ENCODE measurements at places on chromosomes 1 and 21. TPM values are rescaled to one million over a fixed set of nuclear protein-coding genes. Genes with fewer than 3 reads are reported as not detected.

Gene IQCC
- 5.5 TPM for total RNA-seq

Gene RNF207
- 11.9 TPM for total RNA-seq

Gene DONSON
- total RNA-seq: 24.2 TPM

Gene LRRC71
- 2.2 TPM for total RNA-seq

Gene C1orf185
- not detected for total RNA-seq

Gene OR2AK2
- not detected for total RNA-seq

Gene TRPM2
- 10.3 TPM for total RNA-seq

Gene FAM72C
- not detected for total RNA-seq

Gene TOE1
- total RNA-seq: 31.5 TPM

Gene KPRP
- not detected for total RNA-seq

Gene ACTL8
- not detected for total RNA-seq

Gene RGS13
- total RNA-seq: not detected

Gene CYP4Z1
- total RNA-seq: not detected

Gene FCRL6
- total RNA-seq: not detected

Gene OR6K3
- not detected for total RNA-seq

Gene CYP4A22
- not detected for total RNA-seq

Gene DDX20
- total RNA-seq: 14.3 TPM

Gene SFT2D2
- 61.3 TPM for total RNA-seq

Gene BCAR3
- 21.0 TPM for total RNA-seq

Gene HORMAD1
- 37.1 TPM for total RNA-seq

Gene FTCD
- total RNA-seq: not detected

Gene PTPN22
- 4.5 TPM for total RNA-seq

Gene RCC1
- total RNA-seq: 116 TPM

Gene ESRRG
- total RNA-seq: 59.3 TPM

Gene CNKSR1
- total RNA-seq: 19.3 TPM

Measured in stomach (tissue), 19 donors.